ENCODE measurements at places on chromosomes 2 and 18.
A peak's percentile ranks its signal among the peaks of the same experiment; 100 is the strongest.

DNA sequence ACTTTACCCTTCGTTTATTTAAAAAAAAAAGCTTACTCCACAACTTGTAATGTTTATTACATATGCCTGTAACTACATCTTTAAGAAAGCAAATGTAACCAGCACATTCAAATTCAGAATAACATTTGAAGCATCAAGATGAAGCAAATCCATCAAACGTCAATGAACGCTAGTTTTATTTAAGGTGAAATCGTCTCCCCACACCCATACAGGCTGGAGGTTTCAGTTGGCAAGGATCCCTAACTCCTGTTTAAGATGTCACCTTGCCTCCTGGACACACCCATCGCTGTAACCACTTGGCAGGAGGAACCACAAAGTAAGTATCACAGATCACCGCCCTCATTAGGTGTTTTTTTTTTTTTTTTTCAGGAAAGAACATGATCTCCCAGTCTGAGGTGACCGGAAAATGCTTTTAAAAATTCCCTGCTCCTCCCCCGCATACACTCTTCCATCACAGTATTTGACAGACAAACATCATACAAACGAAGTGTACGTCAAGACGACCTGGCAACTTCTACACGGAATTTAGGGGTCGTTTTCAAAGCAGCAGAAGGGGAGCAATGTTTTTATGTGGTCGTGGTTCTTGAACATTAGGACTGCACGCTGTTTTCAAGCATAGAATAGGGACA lies 19.7 kb upstream of the STPG4 start:
- peak; percentile 67 for DNase-seq

- DNase-seq, result peak; percentile 80
Observed at GRCh38 chr2:16666449-16666801, 791 bp upstream of the CYRIA start.

DNA sequence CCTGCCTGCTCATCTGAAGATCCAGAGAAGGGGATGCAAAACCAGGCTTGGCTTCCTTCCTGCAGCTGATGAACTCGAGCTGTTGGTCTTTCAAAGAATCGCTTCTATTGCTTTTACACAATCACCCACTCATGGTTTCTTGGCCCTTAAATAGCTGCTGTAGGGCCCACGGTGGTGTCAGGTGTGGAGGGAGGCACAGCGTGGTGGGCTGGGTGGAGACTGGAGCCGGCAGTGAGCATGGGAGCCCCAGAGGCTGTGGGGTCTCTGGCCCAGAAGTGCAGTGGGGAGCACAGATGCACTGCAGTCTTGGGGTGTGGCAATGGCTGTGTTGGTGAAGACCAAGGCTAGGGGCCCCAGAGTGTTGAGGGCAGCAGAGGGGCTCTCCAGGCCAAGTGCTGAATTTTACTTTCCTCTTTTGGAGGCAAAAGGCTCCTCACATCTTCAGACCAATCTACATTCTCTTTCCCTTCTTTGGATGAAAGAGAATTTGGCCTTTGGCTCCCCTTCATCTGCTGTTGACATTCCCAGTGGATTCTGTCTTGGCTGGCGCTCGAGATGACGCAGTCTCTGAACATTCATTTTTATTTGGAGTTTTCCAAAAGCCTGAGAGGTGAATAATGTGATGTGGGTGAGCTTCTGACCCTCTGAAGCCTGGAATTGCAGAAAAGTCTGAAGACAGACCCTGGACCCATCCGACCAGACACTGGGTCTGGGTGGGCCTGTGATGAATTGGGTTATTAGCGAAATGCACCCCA lies 70.1 kb upstream of the ASB18 start:
- no peak for DNase-seq

DNA sequence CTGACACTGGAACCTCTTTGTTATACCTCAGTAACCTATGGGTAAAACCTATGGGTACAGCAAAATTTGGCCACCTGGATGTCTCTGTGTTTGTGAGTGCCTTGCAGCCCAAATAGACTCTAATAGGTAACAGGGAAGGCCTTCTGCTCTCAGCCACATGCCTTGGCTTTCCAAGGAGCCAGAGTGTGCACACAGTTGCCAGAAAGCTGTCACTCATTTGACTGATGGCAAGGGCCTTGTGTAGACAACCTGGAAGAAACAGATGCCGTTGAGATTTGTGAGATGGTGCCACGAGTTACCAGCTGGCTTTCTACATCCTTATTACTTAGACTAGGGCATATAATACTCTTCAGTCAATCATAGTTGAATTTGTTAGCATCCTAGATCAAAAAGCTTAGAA lies 90.1 kb upstream of the RAB12 start:
- DNase-seq, result no peak

- no peak for DNase-seq
Observed at GRCh38 chr2:232609607-232610006, 23.8 kb upstream of the EFHD1 start.

DNA sequence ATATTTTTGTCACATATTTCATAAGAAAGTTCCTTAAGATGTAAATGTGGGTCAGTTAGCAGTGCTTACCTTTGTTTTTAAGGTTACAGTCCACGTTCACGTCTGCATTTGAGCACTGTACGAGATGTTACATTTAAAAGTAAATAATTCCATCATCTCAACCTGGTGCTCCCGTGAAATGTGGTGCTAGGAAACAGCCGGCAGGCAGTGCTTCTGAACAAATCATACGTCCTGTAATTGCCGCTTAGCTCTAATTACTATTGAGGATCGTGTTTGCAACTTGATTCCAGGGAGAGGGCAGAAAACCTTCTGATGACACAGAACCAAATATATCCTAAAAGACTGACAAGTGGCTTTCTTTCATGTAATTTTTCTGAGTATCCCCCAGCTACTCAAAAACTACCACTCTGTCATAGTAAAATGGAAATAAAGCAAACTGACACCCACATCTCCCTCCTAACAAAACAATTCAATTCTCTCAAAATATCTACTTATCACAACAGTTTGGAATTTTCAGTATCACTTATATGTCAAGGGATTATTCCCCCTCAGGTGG lies 297.8 kb upstream of the SESTD1 start:
- DNase-seq, result no peak

GRCh38 chr2:45210462-45211195 lies 201.4 kb upstream of the SIX2 start:
- peak; percentile 4 for DNase-seq

GRCh38 chr18:28973324-28973723 lies 796.4 kb upstream of the CDH2 start:
- no peak for DNase-seq

GRCh38 chr2:41881249-41881648 lies 166.6 kb upstream of the PKDCC start:
- DNase-seq, result peak; percentile 62

GRCh38 chr18:54873884-54874255 lies 45.6 kb downstream of the RAB27B start:
- no peak for DNase-seq

GRCh38 chr2:207230261-207231105 lies 64.7 kb upstream of the KLF7 start:
- DNase-seq, result no peak

- DNase-seq, result no peak
Observed at GRCh38 chr2:126970583-126970982, 71.9 kb downstream of the TEX51 start.

DNA sequence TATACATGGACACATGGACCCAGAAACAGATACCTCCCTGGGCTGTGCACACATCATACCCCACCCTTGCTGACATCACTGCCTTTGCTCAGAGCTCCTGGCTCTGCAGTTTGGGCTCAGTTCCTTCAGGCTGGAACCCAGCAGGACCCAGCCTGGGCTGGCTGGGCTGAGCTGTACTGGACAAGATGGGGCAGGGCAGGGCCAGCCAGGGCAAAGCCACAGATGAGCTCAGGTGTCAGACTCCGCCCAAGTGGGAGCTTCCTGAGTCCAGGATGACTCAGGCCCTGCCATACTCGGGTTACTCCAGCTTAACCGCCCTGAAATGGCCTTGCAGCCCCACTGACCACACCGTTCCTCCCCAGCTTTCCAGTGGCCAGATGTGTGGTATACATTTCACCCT lies 284.9 kb downstream of the OSR1 start:
- peak; percentile 25 for DNase-seq

DNA sequence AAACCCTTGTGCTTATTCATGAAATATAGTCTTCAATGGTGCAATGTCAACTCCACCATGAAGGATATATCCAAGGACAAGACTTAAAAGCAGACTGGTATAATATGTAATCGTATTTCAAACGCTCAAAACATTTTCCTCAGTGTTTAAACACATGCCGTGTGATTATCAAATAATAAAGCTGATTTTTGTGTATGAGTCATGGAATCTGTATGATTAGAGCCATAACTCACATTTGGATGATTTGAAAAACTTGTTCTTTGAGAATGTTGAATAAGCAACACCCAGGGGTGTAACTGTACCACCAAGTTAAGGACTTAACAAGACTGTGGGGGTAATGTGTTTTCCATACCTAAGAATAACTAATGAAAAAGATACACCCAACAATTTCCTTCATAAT lies 215.3 kb downstream of the STK39 start:
- DNase-seq, result no peak

DNA sequence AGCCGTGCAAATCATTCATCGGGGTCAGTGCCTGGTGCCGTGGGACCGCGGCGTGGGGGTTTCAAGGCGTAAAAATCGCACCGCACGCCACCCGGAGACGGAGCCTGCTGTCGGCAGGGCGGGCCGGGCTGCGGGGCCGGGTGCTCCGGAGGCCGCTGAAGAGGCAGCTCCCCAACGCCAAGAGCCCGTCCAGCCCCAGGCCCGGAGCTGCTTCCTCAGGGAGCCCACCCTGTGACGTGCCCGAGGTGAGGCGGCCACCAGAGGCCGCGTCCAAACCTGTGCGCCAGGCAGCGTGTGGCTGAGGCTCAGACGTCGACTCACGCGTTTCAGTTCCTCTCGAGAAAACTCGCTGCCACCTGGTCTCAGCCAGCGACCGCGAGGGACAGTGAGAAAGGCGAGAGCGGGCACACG lies 98.1 kb downstream of the NFATC1 start:
- DNase-seq, result no peak

- DNase-seq, result no peak
Observed at GRCh38 chr2:5140347-5140746, 551.8 kb upstream of the SOX11 start.

GRCh38 chr2:11753886-11754699 lies 7.7 kb downstream of the LPIN1 start:
- peak; percentile 62 for DNase-seq

DNA sequence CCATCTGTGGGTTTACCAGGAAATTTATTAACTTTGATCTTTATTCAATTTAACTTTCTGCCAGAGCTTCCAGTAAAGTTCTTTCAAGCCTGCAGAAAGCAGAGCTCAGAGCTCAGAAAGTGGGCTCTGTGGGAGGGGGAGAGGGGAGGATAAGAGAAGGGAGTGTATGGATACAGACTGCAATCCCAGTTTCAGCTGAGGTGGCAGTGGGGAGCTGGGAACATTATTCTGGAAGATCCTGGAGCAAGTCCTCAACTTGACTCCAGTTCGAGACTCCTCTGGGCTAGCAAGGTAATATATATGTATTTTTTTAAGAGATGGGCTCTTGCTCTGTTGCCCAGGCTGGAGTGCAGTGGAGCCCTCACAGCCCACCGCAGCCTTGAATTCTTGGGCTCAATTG lies 108.9 kb upstream of the NABP1 start:
- no peak for DNase-seq

DNA sequence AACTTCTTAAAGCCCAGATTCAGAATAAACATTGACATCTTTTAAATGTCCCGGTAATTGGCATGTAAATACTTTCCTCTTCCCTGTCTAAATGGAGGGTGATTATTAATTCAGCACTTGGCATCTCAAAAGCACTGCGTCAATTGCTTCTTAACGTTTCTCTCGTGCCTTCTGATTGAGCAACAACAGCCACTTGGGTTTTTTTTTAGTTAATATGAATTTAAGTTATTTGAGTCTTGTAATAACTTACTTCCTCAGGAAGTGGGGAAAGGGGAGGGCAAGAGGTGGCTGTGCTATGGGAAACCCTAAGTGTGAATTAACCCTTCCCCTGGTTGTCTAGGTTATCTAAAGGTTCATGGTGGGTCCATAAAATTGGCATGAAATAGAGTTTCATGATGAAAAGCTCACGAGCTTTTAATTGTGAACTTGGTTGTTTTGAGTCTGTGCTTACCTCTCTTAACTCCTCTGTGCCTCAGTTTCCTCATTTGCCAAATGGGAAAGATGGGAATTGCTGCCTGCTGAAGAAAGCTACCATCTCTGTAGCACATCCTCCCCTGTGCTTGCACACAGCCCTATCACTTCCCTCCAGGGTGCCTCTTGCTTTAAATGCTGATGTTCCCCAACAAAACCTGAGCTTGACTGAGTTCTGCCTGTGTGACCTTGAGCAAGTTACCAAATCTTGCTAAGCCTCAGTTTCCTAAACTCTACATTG lies 126.3 kb upstream of the BCL2L11 start:
- DNase-seq, result no peak

DNA sequence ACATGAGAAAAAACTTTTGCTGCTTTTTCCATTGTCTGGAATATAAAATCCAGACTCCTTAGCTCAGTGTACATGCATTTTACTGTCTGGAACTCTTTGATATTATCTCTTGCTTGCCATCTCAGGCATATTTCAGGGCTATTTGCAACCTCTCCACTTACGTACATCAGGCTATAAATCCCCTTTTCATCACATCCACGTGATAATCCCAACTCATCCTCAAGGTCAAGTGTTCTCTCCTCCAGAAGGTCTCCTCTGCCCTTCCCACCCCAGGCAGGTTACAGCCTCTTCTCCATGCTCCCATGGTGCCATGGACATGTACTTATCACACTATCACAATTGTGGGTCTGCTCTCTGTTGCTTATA lies 202.5 kb upstream of the RBMS1 start:
- DNase-seq, result peak; percentile 44

- DNase-seq, result peak; percentile 67
Observed at GRCh38 chr2:30178618-30179434, 32.0 kb downstream of the YPEL5 start.

GRCh38 chr18:77210249-77210648 lies 39.4 kb upstream of the GALR1 start:
- DNase-seq, result no peak

- peak; percentile 62 for DNase-seq
Observed at GRCh38 chr2:146821836-146822316, 1023.0 kb upstream of the ACVR2A start.

- no peak for DNase-seq
Observed at GRCh38 chr2:71120195-71120594, 9.8 kb downstream of the MCEE start.

- DNase-seq, result no peak
Observed at GRCh38 chr2:53635694-53636093, 131.9 kb upstream of the CHAC2 start.

- DNase-seq, result peak; percentile 64
Observed at GRCh38 chr2:127762846-127763245, 48.1 kb downstream of the WDR33 start.

- DNase-seq, result no peak
Observed at GRCh38 chr2:54652540-54652939, 70.9 kb upstream of the EML6 start.
